WERI-Rb-1 (cell line): ENCODE measurements at places on chromosomes 3 and 15.

GRCh38 chr3:50128001-50128400 is 27.1 kb upstream of the SEMA3F start:
- DNase-seq = no peak

- no peak for DNase-seq
Measured at GRCh38 chr3:143185401-143185800, 65.8 kb downstream of the CHST2 start.

DNA sequence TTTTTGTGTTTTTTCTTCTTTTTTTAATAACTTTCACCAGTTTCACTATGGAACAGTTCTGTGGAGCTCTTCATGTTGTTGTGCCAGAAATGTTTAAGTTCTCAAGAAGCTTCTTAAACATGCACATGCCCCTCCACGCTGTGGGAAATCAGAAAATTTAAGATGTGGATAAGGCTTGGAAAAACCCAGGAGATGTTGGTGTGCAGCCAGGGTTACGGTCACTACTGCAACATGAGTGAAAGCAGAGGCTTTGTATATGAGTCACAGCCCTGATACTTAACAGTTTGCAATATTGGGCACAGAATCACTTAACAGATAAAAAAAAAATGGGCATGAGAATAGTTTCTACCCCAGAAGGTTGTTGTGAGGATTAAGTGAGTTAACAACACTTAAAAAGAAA is 399.9 kb downstream of the LRTM1 start:
- DNase-seq = no peak

DNA sequence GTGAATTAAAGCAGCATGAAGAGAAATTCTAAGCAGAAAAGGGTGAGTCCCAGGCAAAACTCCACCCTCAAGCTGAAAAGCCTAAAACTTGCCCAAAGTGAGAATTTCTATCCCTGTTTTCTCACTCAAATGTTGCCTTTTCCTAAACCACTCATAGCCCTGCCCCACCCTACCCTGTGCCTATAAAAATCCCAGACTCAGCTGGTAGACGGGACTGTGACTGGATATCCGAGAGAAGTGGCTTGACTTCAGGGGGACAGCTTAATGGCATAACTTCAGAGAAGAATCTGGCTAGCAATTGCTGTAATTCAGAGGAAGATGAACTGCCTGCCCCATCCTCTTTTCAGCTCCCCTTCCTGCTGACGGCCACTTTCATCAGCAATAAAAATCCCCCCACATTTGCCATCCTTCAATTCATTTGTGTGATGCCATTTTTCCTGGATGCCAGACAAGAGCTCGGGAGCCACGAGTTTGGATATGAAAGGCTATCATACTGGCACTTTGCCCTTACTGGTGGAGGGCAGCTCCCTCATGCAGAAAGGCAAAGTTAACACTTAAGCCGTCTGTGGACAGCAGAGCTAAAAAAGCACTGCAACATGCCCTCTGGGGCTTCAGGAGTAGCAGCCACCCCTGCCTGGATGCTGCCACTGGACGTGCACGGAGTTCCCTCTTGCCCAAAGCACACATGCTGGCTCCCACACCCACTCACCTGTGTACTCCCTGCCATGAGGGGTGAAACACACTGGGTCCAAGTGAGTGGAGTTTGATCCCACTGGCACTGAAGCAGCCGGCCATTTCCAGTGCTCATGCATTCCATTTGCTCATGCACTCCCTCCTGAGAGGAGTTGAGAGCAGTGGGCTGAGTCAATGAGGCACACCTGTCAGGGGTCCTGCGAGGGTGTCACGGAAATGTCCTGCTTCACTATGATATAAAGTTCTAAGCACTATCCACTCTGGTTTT is 670.6 kb downstream of the PLOD2 start:
- no peak for DNase-seq

GRCh38 chr3:156888576-156888975 is 62.4 kb downstream of the LEKR1 start:
- no peak for DNase-seq

DNA sequence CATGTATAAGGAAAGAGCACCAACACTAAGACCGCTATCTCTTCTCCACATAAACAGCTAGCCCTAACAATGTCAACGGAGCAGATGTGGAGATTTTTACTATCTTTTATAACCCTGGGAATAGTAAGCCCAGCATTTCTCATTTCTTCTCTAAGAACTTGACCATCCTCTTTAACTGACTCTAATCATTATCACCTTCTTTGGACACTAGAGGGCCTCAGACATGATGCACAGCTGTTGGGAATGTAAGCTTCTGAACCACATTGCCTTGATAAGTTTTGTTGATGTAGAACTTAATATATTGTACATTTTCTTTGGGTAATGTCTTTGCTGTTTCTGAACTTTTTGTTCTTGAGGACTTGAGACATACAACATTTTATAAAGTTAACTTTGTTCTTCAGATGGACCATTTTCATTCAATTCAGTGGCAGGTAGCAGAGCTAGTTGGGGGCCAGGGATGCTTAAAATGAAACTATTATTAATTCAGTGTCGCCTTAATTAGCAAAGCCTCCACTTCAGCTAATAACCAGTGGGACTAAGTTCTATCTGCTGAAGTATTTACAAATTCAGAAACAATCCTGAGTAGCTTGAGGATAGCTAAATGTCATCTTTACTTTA is 9.6 kb upstream of the TAGLN3 start:
- no peak for DNase-seq

DNA sequence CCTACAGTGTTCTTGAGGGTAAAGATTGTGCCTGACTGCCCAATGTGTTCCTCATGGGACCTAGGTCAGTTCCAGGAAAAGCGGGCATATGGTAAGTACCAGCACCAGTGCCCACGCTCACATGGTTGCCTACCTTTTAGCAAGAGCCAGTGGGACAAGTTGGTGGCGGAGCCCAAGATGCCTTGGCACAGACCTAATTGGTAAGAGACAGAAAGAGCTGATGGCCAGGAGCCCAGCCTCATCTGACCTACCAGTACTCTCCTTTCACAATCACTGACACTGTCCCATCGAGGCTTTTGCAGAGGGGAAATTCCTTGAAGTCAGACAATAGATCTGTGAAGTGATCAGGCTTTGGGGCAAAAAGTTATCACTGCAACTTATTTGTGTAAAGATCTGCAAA is 98.4 kb upstream of the BCL6 start:
- DNase-seq = no peak

DNA sequence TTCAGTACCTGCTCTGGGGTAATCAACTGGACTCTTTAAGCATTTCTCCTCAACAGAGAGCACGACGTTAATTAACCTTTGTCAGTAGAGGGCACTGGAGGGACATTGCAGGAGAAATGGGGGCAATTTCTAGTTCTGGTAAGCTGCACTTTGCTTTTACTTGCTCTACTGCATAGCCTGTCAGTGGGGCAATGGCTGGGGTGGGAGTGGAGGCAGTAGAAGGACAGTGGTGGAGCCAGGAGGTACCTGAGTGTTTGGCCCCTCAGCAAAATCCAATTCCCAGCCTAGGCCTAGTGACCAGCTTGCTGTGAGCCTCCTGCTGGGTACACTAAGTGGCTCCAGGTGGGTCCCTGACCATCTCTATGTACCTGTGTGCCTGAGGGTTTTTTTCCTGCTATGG is 18.3 kb upstream of the MED12L start:
- no peak for DNase-seq

GRCh38 chr15:87777054-87777561 is 479.4 kb downstream of the NTRK3 start:
- DNase-seq = no peak

DNA sequence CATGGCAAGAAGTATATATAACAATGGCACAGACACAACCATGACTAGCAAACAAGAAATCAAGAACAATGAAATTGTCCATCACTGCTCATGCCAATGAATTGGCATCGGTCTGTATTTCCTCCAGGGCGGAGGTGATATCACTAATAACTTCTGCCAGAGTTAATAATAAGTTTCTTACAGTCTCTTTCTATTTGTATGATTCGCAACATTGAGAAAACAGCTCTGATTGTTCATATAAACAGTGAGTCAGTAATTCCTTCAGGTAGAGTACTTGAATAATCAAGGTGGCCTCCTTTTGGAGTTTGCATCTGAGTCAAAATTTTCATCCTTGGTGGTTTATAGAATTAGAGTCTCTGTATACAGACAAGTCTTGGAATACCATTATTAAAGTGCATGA is 8.3 kb upstream of the SPICE1 start:
- DNase-seq = no peak

- DNase-seq = no peak
Measured at GRCh38 chr15:85139391-85139790, 157.7 kb downstream of the PDE8A start.

- DNase-seq = peak; percentile 84
Measured at GRCh38 chr3:173395412-173396181, 1.9 kb upstream of the NLGN1 start.

DNA sequence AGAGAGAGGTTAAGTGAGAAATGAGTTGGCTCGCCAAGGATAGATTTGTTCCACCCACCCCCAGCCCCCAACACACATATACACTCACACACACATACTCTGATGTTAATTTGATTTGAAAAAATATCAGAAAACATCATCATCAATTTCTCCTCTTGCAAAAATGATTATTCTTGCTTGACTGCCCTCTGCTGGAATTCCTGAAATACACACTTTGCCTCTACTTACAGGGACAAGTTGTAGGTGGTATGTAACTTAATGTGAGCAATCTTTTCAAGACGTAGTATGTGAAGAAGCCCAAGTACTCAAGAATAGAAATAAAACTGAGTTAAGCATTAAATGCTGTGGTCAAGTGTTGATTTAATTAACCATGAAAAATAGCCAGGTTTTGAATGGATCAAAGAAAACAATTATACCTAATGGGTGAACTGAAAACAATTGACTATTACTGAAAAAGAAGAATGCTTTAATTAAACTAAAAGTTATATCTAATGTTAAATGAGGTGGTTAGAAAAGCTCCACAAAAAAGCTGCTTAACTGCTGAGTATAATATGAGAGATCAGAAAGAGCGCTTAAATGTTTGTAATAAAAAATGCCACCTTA is 46.6 kb upstream of the MDFIC2 start:
- DNase-seq = peak; percentile 14

GRCh38 chr3:158264894-158265293 is 155.0 kb downstream of the RSRC1 start:
- DNase-seq = no peak

- no peak for DNase-seq
Measured at GRCh38 chr15:36389107-36389506, 190.3 kb upstream of the CDIN1 start.

GRCh38 chr3:124584552-124585391 is 145.5 kb upstream of the UMPS start:
- DNase-seq = peak; percentile 69

- no peak for DNase-seq
Measured at GRCh38 chr3:18224426-18224825, 200.7 kb downstream of the SATB1 start.

- DNase-seq = no peak
Measured at GRCh38 chr3:25724948-25725645, 58.1 kb downstream of the NGLY1 start.

DNA sequence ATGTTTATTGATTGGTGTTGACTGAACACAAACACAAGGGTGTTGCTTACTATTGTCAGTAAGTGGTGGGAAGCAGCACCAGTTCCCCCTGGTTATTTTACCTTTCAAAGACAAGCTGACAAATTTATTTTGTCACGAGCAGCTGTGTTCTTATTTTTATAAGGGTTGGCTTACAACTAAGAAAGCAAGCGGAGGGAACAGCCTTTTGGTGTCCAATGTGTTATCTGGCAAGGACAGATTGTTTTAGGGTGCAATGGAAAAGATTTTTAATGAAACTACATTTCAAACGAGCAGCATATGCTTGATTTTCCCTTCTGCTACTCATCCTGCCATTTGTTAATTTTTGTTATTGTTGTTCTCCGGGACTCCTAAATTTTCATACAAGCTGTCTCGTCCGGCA is 920.6 kb upstream of the CFAP20DC start:
- no peak for DNase-seq

DNA sequence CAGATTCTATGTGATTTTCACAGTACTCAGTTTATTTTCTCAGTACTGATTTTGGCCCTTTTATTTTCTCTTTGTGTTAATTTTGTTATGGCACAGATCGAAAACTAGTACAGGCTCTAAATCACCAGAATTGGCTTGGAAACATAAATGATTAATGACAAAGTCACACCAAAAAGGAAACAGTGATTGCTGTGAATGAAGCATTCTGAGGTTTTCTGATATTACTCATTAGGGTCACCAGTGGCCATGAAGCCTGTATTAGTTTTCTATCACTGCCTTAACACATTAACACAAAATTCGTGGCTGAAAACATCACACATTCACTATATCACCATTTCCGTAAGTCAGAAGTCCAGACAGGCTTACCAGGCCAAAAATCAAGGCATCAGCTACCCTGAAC is 343.0 kb upstream of the THRB start:
- DNase-seq = no peak

GRCh38 chr3:23002151-23002550 is 201.0 kb upstream of the UBE2E2 start:
- DNase-seq = no peak
